Activated CD4-positive, CD25-positive, alpha-beta regulatory T cell treated with anti-CD3 and anti-CD28 coated beads, Interleukin-2, amount 50 U/mL, for 16 hours (primary cell): ENCODE measurements at places on chromosomes 6 and 20.

DNA sequence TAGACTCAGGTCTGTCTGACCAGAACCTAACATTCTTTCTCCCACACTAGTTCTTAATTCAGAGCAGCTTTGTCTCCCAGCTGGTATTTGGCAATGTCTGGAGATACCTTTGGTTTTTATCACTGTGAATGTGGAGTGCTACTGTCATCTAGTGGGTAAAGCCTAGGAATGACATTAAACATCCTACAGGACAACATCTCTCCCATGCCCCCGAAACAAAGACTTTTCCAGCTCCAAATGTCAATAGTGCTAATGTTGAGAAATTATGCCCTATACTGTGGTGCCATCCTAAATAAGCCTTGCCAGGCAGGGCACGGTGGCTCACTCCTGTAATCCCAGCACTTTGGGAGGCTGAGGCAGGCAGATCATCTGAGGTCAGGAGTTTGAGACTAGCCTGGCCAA, 4.2 kb upstream of the TTPAL start:
- DNase-seq: no peak

DNA sequence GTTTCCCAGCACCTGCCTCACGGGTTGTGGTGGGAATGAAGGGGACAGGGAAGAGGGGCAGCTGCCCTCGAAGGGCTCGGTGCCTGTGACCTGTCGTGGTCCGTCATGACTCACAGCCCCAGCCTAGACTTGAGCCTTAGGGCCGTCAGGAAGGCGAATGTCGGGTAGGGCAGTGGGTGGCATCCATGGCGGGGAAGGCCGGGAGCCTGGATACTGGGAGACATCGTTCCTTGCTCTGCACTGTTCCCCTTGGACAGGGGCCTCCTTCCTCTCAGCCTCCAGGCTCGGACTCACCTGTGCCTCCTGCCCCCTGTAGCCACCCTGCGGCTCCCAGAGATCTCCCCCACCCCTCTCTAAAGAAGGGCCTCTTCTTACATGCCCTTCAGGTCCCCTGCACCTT, 52.2 kb upstream of the APCDD1L start:
- DNase-seq: no peak

GRCh38 chr6:56841751-56842150, 113.2 kb upstream of the BEND6 start:
- DNase-seq: no peak

- DNase-seq: no peak
These were observed 125.3 kb downstream of the FOXO3 start for GRCh38 chr6:108685970-108686369.

- DNase-seq: no peak
These were observed 176.7 kb downstream of the LAMA2 start for GRCh38 chr6:129059650-129060049.

DNA sequence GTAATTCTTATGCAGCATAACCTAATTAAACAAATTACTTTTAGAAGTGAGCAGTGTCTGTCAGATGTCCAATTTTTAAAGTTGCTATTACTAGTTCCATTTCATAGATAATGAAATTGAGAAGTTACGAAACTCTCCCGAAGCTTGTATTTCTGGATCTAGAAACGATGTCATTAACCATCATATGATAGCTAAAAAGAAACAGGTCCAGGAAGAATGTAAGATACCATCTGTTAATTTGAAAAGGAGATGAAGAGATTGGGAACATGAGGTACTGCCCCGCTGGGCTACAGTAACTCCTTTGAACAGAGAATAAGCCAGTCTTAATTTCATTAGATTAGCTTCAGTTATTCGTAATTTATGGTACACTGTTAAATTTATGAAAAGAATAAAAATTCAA, 47.5 kb upstream of the TMX4 start:
- DNase-seq: no peak

GRCh38 chr6:107866606-107867301, 42.6 kb upstream of the SCML4 start:
- no peak for DNase-seq

DNA sequence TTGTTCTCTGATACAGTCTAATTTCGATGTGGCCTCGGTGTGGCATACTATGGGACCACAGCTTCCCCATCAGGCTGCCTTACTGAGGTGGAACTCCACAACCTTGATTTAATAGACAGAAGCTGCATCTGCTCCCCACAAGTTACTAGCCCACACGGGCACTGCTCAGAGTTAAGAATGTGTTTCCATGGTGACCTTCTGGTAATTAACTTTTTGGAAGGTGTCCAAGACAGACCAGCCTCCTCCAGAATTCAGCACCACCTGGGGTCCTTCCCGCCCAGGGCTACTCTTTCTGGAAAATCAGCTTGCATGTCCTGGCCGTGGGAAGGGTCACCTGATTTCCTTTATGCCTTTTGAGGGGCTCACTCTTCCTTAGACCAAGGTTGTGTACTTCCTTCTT, 48.7 kb upstream of the CDH4 start:
- DNase-seq: no peak

DNA sequence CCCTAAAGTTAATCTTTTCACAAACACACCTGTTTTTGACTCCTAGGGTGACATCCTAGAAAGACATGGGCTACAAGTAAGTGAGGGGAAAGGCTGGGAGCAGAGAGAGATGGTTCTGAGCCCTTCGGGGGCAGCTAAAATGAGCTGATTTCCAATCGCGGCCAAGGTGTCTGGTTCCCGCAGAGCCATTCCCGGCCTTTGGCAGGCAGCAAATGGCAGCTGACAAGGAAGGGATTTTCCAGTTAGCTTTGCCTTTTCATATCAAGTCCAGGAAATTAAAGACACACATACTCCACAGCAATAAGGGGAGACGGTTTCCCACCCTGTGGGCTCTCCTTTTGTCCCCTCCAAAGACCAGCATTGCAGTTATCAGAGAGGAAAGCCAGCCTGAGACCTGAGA, 228.5 kb downstream of the ZMYND8 start:
- DNase-seq: no peak

GRCh38 chr6:169894377-169894960, 143.0 kb downstream of the ERMARD start:
- no peak for DNase-seq

DNA sequence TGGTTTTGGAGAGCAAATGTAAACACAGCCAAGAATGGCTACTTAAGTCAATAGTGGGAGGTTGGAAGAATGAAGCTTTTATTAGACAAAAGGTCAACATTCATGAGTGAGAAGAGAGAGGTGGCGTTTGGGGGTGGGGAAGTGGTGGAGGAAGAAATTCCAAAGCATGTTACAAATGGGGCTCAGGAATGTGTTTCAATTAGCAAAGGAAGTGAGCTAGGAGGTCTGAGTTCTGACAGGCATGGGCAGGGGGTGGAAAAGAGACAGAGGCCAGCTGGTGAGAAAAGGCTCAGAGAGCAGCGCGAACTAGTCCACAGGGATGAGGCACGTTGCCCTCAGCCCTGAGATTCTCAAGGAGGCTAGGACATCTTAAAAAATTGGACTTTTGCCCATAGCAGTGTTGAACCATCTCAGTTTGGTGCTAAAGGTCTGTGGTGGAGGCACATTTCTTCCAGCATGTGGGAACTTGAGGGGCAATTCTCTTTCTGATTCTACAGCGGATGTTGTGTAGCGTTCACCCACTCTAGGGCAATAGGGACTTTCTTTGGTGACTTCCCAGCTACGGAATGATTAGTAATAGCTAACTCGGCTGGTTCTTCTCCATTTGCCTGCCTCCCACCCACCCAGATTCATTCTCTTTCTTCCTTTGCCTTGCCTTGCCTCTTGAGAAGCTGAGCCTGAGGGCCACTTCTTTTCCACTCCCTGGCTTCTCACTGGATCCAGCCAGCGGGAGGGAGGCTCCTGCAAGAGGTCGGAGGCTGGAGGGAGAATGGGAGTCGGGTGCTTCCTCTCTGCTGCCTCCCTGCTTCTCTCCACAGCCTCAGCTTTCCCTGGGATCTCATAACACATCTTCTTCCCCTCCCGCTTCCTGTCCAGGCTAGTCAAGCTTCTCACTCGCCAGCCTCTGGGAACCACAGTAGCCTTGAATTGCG, 45.1 kb upstream of the NEDD9 start:
- no peak for DNase-seq

GRCh38 chr6:83127976-83128375, 60.5 kb downstream of the DOP1A start:
- DNase-seq: no peak

DNA sequence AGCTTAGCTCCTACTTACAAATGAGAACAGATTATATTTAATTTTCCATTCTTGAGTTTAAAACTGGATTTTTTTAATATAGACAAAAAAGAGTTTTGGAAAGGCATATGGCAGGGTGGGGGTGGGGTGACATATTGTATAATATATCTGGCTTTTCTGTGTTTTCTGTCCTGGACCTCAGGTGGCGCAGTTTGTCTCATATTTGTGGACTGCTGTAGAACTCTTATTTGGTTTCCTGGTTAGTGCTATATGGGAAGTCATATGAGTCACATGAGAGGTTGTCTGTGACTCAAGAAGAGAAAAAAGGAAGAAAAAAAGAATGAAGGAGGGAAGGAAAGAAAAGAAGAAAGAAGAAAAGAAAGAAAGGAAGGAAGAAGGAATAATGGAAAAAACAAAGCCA, 131.8 kb downstream of the CLVS2 start:
- DNase-seq: no peak

- no peak for DNase-seq
These were observed 724 bp downstream of the CDKN1A start for GRCh38 chr6:36679043-36679833.

DNA sequence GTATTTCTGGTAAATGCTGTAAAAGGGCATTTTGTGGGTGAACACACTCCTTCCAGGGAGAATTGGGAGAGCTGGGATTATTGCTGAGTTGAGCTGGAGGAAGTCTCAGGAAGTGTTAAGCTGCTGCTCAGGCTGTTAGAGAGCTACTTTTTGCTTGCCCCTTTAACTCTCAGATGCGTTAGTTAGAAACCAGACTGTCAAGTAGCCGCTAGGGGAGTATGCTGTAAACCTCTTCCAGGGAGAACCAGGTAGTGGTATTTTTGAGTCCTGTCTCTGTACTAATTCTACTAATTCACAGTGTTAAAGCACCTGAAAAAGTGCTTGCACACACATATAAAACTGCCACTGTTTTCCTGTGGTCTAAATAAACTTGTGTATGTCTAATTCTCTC, 6.6 kb upstream of the GFRAL start:
- no peak for DNase-seq
